ENCODE measurements at places on chromosomes 6 and 20. TPM values are rescaled to one million over a fixed set of nuclear protein-coding genes. Genes with fewer than 3 reads are reported as not detected.

Gene LPA
- not detected for total RNA-seq

Gene SPTLC3
- not detected for total RNA-seq

Gene TGM2
- total RNA-seq = not detected

Gene C6orf118
- not detected for total RNA-seq

- no peak overlapping the region for H3K4me3 ChIP-seq
- no peaks in the 10 kb centered on the region for H3K27me3 ChIP-seq
- no peaks in the 10 kb centered on the region for H3K36me3 ChIP-seq
- no peak overlapping the region for H3K27ac ChIP-seq
- no peak for DNase-seq
Measured at GRCh38 chr20:8454137-8454712, 322.2 kb downstream of the PLCB1 start.

- no peak overlapping the region for H3K27ac ChIP-seq
- no peak for DNase-seq
- no peaks in the 10 kb centered on the region for H3K4me1 ChIP-seq
- no peak overlapping the region for H3K4me3 ChIP-seq
- no peaks in the 10 kb centered on the region for H3K36me3 ChIP-seq
- H3K27me3 ChIP-seq = no peaks in the 10 kb centered on the region
Measured at GRCh38 chr6:76592566-76592965, 520.1 kb upstream of the IMPG1 start.
